ENCODE measurements at places on chromosomes 2 and 18.

DNA sequence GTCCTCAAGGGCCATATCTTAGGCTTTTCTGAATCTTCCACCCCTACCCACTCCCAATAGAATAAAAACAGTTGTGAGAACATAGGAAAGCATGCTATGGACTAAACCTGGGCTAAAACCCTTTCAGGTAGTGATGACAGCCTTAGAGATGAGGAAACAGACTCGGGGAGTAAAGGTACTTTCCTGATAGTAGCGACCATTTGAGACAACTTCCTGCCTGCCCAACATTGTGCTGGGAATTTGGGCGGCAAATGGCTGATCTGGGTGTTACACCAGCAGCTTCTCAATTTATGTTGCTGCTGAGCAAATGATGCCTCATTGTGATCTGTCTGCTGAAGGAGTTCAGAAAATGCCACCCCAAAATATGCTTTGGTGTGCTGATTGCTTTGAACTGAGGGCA, 66.6 kb downstream of the TMEM17 start:
- DNase-seq = no peak

- DNase-seq = no peak
Observed at GRCh38 chr2:209806318-209806717, 34.7 kb downstream of the UNC80 start.

GRCh38 chr2:14720739-14721138, 88.2 kb downstream of the LRATD1 start:
- no peak for DNase-seq

GRCh38 chr2:71716697-71717624, 263.6 kb downstream of the DYSF start:
- DNase-seq = peak; percentile 94

DNA sequence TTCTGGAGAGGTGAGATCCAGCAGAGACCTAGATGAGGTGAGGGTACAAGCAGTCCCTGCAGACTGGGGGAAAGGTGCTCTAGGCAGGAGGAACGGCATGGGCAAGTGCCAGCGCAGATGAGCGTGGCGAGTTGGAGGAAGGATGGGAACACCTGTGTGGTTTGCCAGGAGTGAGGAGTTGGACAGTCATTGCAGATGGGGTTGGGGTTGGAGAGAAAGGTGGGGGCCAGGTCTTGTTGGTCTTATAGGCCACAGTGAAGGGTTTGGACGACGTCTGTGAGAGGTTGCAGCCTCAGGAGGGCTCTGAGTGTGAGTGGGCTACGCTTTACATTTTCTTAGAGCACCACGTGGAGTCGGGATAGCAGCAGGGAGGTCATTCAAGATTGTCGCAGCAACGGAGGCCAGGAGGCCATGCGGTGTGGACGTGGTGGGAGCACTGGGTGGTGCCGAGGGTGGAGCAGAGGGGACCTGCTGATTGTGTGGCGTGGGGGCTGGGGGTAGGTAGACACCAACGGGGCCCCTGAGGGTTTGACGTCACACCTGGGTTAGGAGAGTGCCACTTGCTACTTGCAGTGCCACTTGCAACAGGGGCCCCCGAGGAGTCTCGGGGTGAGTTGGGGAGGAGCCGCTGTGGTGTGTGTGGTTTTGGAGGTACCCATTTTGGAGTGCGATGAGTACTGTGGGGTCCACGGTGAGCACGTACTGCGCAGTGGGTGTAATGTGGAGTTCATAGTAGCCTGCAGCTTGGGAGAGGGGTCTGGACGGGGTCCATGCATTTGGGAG, 66.2 kb downstream of the LPIN1 start:
- no peak for DNase-seq

GRCh38 chr2:38107738-38108410, 31.9 kb upstream of the CYP1B1 start:
- no peak for DNase-seq

DNA sequence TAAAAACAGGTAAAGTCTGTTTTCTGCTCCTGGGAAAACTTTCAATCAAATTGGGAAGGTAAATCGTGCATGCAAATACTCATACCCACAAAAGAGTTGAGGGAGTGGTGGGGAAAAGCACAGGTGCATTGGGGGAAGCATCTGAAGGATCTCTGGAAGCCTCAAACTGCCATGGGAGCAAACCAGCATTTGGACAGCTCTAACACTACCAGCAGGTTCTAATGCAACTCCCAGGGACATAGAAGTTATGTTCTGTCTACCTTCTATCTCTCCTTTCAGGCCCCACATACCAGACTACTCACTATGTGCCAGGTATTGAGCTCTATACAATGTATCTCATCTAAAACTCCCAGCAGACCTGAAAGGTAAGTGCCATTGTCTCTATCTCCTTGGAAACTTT, 933.7 kb downstream of the NRXN1 start:
- no peak for DNase-seq

GRCh38 chr2:38037757-38038621, 38.0 kb downstream of the CYP1B1 start:
- peak; percentile 56 for DNase-seq

DNA sequence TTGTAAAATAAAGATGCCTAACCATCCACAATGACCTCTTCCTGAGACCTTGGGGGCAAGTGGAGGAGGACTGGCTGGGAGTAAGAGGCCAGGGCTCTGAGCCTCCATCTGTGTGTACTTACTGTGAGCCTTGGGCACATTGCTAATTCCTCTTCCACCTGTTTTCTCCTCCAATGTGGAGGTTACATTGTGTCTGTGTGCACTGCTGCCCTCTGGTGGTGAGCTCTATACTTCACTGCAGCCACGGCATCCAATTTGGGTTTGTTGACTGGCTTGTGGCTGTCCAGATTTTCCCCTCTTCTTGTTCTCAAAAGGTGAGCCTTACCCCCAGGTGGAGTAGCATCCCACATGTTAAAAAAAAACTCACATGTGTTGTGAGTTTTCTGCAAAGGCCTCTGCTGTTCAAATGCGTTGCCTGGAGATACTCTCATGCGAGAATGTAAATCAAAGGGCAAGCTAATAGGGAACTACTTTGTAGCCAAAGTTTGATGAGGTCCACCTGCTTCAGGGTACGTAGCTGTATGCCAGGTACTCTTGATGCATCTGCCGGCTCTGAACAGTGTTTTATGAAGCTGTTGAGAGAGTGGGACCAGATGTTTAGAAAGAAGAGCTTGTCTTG, 80.8 kb downstream of the APOB start:
- DNase-seq = peak; percentile 78

DNA sequence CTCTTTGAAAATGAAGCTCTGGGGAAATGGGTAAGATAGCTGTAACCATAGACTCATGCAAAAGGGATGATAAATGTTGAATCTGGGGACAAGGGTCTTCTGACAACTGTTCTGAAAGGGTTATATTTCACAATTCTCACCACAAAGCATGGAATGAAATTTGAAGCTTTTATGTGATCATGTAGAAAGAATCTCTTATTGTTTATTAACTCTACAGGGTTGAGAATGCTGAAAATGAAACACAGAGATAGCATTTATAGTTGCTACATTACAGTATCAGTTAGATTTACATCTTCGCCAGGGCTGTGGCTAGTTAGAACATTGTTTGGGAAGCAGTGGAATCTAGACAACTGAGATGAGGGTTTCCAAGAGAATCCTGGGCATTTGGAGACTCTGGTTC, 97.4 kb upstream of the LHCGR start:
- no peak for DNase-seq

GRCh38 chr2:219944866-219945265, 317.4 kb downstream of the SLC4A3 start:
- no peak for DNase-seq

DNA sequence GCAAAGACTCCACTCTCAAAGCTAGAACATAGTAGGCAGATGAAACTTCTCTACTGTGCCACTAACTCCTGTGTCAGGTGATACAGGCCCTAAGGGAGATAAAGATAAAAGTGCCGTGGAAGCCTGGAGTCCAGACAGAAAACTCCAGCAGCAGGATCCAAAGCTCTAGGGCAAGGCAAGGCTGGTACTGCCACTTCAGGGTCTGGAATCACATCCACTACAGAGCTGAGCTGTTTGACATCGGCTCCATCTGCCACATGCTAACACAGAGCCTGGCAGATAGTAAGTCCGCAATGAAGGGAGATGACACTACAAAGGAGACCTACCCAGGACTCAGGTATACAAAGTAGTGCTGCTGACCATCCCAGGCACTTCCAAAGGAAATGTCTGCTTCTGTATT, 34.4 kb downstream of the EPG5 start:
- DNase-seq = no peak

DNA sequence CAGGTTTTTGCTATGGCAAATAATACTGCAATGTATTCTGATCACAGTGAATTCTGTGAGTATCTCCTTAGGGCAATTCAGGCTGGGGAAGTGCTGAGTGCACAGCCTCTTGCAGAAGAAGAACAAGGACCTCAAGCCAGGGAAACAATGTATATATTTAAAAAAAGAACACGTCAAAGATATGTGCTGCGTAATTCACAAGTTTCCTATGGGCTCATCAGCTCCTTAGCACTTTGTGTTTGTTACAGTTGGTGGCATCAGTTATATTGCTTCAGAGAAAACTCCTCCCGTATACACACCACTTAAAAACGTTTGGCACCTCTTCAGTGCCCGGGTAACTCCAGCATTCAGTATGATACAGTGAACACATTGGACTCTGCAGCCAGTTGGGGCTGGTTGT, 16.5 kb upstream of the MARCO start:
- no peak for DNase-seq

GRCh38 chr2:85718009-85718391, 23.8 kb downstream of the GNLY start:
- DNase-seq = no peak

DNA sequence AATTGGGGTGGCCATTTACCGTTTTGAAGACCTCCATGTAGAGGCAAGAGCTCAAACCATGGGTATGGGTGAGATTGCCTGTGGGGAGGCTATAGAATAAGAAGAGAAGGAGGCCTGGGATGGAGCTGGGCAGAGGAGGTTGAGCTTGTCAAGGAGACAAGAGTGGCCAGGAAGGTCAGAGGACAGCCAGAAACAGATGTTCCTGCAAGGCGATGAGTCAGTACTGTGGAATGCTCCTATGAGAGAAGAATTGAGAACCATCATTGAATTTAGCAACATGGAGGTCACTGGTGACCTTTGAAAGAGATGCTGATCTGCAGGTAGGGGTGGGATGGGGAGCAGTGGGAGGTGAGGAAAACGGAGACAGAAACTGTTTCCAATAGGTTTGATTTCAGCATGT, 3.5 kb downstream of the ACSL3 start:
- no peak for DNase-seq

DNA sequence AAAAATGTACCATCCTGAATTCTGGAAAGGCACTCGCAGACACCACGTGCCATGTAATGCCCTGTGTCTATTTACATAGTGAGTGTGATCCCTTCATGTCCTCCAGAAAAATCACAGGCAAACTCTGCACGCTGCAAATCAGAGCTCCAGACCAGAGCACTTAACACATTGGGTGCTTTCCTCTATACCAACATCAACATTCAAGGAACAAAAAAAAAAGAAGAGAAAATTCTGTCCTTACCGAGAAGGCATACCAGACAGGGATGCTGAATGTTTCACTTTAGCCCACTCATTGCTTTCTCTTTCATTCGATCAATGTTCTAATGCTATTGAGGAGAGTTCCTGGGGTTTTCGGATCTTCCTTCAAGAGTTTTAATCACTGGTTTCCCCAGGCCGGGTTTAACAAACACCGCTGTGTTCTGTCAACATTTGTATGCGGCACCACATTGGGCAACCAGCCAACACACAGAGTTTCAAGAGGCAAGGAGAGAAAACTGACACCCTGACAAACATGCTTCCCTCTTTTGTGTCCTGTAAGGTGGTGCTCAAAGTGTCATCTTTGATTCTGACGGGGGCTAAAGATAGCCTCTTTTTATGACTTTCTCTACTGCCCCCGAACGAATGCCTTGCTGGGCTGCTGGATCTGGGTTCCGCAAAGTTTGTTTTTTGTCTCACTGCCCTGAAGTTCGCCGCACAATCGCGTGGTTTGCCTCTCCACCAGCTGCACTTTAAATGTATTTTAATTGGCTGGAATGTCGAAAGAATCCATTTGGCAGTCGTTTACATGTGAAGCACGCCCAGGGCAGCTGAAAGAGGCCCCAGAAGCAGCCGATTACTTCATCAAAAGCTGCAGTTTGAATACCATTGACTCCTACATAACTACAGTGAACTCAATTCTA, 106.4 kb upstream of the NCKAP5 start:
- peak; percentile 49 for DNase-seq

DNA sequence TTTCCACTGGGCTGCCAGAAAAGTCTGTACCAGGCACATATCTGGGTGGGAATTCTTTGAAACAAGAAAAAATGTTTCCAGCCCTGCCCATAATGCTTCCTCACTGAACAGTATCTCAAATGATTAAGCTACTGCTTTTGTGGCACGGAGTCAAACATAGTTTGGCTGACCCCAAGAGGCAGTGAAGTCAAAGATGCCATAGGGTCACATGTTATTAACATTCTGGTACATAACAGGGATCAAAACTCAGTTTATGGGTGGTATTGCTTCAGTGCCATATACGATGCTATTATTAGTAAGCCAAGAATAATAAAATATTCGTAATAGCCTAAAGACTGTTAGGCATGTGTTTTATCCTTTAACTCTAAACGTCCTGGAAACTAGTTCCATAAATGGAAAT, 112.4 kb downstream of the FEZ2 start:
- DNase-seq = no peak

- no peak for DNase-seq
Observed at GRCh38 chr2:235390816-235391194, 103.0 kb upstream of the AGAP1 start.

GRCh38 chr2:186543561-186544131, 46.2 kb upstream of the ITGAV start:
- DNase-seq = no peak

DNA sequence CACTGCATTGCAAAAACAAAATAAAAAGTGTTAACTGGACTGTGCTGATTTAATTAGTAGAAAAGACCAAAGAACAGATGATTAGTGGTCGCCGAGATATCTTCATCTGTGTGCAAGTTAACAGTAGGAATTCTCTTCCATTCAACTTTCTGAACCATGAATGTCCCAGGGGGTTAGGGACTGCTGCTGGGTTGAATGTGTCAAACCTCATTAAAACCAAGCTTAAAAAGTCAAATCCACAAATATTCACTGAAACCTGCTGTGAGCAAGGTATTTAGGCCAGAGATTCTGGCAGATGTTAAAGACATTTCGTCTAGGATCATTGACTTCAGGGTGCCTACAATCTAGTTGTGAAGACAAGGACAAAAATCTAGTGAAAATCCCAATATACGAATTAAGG, 58.7 kb downstream of the STPG4 start:
- DNase-seq = no peak

- no peak for DNase-seq
Observed at GRCh38 chr2:173248381-173248780, 106.3 kb upstream of the CDCA7 start.

DNA sequence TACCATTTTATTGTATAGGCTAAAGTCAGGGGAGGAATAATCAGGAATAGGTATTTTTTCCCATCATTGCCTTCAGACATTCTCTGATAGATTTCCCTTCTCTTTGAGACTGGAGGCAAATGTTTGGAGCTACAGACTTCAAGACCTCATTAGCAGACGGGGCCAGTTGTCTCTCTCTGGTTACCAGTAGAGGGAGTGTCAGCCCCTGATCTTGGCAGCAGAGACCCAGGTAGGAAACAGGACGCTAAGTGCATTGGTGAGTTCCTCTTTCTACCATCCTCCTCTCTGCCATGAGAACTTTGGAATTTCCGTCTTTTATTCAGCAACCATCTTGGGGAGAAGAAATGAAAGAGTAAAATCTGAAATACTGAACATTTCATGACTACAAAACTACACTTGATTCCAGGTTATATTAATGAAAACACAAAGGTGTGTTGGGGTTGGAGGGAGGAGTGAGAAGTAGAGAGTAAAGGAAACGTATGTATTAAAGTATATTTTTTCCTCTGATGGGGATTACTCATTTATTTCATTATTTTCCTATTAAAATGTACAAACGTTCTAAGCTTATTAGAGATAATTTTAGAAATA, 186.2 kb upstream of the GCFC2 start:
- no peak for DNase-seq
